ENCODE measurements at places on chromosomes 7 and 10.
A peak's percentile ranks its signal among the peaks of the same experiment; 100 is the strongest.

DNA sequence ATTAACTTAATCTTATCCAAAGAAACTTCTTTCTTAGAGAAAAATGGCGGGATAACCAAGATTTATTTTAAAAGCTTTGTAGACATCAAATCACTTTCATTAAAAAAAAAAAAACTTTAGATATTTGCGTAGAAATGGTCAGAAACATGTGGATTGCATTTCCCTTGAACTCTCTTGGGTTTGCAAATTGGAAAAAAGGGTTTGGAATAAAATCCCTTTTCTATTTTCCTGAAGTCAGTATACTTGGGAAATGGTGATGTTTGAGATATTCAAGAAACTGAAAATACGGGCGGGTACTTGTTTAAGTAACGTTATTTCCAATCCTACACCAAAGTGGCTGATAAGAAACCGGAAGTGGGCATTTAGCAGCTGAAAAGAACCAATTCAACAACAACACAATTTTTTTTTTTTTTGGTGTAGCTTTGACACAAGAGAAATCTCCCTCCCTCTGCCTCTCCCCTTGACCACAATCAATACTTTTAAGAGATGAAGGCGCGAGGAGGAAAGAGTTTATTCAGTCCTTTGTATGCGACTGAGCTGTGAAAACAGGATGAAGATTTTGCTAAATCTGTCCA lies 13.7 kb upstream of the GFRA1 start:
- DNase-seq = no peak

- no peak for DNase-seq
Measured at GRCh38 chr10:114881417-114881816, 56.6 kb upstream of the TRUB1 start.

DNA sequence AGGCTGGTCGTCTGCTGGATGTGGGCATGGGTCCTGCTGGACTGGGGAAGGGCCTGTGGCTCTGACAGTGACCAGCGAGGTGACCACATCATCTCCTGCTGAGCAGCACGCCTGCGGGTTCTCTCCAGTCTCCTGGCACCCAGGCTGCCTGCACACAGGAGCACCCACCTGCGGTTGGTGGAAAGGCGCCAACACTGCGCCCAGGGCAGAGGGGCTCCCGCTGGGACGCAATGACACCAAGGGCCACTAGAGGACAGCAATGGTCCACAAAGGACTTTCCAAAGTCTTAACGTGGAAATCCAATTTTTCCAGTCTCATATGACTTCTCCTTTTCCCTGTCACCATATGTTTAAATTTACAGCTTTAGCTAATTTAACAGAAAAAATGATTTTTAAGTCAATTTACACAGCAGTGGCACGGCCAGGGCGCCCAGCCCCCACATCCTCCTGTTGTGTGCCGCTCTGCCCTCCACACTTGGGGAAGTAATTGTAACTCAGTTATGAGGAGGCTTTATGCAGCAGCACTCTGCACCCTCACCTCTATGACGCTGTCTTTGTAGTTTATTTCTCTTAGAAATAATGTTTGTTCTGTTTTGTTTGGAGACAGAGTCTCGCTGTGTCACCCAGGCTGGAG lies 38.1 kb downstream of the CFAP46 start:
- peak; percentile 40 for DNase-seq

DNA sequence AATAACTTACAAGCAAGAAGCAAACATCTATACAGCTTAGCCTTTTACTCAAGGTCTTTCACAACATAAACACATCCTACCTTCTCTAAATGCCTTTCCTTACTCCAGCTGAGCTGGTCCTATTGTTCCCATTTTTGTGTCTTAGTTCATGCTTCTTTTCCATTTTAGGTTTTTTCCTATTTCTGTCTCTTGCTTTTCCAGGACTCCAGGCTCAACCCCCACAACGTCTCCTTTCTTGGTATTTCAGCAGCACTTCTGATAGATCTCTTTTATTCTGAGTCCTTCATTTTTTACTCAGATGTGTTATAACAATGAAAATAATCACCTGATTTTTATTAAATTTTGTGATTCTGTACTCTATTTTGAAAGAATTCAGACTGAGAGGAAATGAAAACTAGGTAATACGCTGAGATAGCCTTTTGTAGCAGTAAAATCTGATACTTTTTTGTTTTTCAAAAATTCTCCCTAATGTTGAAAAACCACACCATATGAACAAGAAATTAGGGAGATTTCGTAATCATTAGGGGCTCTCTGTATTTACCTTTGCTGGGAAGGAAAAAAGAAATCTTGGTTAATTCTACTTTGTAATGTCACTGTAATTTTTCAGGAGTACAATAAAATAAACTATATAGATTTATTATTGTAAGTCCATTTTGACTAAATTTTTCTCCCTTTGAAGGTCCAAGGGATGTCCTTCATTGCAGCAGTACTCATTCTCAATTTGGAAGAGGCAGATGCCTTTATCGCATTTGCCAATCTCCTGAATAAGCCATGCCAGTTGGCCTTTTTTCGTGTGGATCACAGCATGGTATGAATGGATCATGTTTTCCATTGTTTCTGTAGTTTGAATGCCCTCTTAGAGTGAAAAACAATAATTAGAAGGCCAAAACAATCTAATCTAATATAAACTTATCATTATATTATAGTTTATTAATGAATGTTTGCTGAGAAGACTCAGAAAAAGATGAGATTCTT lies 24.0 kb upstream of the HELLS start:
- DNase-seq = no peak

DNA sequence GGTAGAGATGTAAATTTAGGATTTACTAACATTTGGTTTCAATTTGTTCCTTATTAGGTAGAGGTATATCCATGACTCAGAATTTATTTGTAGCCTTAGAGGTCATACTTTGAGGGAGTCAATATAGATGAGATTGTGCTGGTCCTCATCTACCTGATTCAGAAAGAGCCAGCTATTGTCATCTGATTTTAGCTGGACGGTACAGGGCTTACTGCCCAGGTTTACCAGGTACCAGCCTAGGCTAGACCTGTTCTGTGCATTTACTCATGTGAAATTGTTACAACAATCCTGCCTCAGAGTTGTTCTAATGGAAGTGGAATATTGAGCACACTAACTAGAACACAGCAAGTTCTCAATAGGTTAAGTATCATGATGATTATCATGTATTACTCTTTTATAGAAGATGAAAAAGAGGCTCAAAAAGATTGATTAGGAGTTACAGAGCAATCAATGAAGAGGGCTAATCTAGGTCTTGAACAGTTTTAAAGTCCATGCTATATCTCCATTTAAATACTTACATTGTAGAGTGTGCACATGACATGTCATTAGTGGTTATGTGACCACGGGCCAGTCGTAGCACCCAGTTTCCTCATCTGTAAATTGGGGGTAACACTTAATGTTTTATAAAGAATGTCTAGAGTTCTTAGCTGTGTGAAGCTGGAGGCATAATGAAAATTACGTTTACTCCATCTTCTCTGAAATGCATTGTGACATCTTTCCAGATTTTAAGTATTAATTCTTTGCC lies 42.1 kb downstream of the TRIM24 start:
- no peak for DNase-seq

- DNase-seq = no peak
Measured at GRCh38 chr10:35056686-35057085, 33.5 kb downstream of the CUL2 start.

- DNase-seq = no peak
Measured at GRCh38 chr10:12727832-12728215, 273.7 kb downstream of the CCDC3 start.

DNA sequence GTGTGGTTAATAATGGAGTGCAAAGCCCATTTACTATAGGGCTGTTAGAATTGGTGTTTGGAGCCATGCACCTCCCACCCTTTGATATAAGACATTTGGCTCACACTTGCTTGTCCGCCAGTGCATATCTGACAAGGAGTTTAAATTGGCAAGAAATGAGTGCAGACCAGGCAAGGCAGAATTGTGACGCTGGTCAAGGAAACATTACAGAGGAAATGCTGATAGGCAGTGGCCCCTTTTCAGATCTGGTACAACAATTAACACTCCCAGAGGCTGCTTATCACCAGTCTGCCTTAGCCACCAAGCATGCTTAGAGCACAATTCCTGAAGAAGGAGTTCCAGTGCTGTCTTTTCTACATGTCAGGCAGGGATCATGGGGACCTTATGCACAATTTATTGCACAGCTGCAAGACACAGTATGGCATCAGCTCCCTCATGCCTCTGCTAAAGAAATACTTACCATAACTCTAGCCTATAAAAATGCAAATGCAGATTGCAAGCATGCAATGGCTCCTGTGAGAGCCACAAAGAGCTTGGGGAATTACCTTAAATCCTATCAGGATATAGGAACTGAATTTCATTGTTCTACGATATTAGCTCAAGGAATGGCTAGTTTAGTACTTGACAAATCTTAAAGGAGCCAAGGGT lies 35.2 kb downstream of the OR13A1 start:
- no peak for DNase-seq

GRCh38 chr7:89695241-89695640 lies 459.0 kb upstream of the STEAP1 start:
- no peak for DNase-seq

DNA sequence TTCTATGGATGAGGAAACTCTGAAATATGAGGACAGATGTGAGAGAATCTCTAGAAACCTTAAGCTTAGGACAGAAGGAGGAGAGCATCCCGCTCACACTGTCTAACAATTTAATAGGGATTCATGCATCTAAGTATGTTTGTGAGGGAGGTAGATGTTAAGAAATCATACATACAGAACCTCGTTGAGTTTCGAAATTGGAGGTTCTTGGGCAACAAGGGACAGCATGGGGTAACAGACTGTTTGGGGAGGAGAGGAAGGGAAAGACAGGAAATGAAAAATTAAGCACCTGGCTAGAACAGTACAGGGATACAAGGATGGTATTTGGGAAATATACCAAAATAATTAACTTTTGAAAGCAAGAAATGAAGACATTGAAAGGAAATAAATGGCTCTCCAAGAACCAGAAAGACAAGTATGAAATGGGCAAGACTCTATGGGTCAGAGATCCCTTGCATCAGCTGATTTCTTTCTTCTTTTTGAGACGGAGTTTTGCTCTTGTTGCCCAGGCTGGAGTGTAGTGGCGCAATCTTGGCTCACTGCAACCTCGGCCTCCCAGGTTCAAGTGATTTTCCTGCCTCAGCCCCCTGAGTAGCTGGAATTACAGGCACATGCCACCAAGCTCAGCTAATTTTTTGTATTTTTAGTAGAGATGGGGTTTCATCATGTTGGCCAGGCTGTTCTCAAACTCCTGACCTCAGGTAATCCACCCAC lies 207.9 kb downstream of the CTNNA3 start:
- DNase-seq = no peak

- no peak for DNase-seq
Measured at GRCh38 chr10:45080331-45080730, 79.6 kb downstream of the ZNF22 start.

GRCh38 chr10:127418536-127419168 lies 130.5 kb upstream of the NPS start:
- DNase-seq = no peak

- DNase-seq = no peak
Measured at GRCh38 chr7:3495530-3495929, 194.5 kb downstream of the SDK1 start.

GRCh38 chr10:29370097-29371092 lies 81.5 kb downstream of the LYZL1 start:
- no peak for DNase-seq

DNA sequence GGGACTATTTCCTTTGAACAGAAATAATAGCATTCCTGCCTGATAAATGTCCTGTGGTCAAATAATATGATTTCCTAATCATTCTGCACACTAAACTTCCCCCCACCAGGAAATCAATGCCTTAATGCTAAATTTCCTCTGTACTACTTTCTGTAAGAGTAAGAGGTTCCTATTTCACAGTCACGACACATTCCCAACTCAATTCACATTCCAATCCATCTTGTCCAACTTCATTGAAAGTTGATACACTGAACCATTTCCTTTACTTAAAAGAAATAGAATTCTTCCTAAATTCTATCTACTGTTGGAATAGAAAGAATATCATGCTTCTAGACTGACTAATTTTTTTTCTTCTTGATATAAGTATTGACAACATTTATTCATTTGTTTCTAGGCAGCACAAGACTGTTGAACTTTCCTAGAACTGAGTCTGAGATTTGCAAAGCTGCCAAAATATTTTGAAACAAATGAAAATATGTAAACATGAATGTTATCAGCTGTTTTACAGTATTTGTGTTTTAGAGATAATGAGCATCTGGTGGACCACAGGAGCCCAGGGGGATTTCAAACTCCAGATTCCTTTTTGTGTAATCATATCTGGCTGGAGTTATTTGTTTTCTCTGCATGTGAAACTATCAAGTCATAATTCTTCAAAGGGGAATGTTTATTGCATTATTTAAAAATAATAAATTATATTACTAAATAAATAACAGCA lies 121.5 kb downstream of the TPST1 start:
- DNase-seq = no peak

GRCh38 chr10:50992972-50993766 lies 81.1 kb upstream of the PRKG1 start:
- DNase-seq = no peak

DNA sequence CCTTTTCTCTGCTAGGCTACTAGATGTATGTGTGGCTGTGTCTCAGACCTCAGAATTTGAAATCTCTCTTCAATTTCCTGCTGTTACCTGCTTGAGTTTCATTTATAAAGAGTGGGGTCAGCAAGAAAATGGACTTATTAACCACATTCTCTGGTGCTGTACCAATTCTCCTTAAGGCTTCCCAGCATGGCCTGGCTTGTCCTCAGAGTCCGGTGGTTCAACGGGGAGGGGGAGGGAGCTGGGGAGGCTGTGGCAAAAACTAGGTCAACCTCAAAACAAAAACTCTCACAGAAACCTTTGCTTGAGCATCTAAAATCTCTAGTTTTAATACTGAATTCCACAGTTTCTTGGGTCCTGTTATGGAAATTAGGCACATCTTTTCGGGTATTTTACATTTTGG lies 389.1 kb upstream of the COBL start:
- DNase-seq = no peak

DNA sequence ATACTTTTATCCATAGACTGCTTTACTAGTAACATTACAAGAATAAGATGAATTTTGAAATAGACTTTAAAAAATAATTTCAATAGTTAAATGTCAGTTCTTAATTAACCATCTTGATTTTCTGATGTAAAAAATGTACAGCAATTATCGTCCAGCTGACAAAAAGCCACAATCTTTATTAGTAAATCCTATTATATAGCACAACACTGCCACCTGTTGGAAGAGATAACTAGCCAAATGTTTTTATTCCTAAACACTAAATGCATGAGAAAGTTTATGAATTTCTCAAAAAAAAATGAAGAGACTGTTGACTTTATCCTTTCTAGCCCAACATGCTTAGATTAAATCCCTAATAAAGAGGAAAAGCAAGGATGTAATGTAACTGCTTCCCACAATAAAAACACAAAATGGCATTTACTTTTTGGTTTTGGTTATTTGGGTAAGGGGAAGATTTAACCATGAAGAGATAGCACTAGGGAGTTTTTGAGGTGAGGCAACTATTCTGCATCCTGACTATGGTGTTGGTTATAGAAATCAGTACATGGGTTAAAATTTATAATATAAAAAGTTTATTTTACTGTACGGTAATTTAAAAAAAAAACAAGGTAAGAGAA lies 8.0 kb downstream of the COA1 start:
- peak; percentile 4 for DNase-seq

Data from DMS153 (cell line).